ENCODE measurements at places on chromosomes 12 and 14.

DNA sequence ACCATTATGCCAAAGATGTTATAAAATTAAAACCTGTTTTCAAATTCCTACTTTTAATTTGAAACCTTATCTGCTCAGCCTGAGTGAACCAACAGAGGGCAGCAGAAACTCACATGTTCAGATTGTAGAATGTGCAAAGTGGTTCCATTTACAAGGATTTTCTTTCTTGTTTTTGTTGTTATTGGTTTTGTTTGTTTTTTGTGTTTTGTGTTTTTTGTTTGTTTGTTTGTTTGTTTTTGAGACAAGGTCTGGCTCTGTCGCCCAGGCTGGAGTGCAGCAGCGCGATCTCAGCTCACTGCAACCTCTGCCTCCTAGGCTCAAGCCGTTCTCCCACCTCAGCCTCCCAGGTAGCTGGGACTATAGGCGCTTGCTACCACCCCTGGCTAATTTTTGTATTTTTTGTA, 22.8 kb upstream of the GARIN2 start:
- no peaks in the 10 kb centered on the region for H3K27me3 ChIP-seq
- H3K4me1 ChIP-seq, result peaks cover 3% of the 10 kb centered on the region
- no peak for DNase-seq
- no peak overlapping the region for H3K27ac ChIP-seq
- H3K4me3 ChIP-seq, result no peak overlapping the region
- H3K36me3 ChIP-seq, result peaks cover 22% of the 10 kb centered on the region

GRCh38 chr12:91189516-91189915, 6.9 kb upstream of the DCN start:
- no peak overlapping the region for H3K4me3 ChIP-seq
- no peaks in the 10 kb centered on the region for H3K36me3 ChIP-seq
- H3K27me3 ChIP-seq, result peaks cover 6% of the 10 kb centered on the region
- no peaks in the 10 kb centered on the region for H3K4me1 ChIP-seq
- no peak for DNase-seq

GRCh38 chr12:47721431-47721973, 3.8 kb downstream of the ENDOU start:
- no peak overlapping the region for H3K4me3 ChIP-seq
- H3K4me1 ChIP-seq, result peaks cover 46% of the 10 kb centered on the region
- no peak overlapping the region for H3K27ac ChIP-seq
- H3K27me3 ChIP-seq, result no peaks in the 10 kb centered on the region

DNA sequence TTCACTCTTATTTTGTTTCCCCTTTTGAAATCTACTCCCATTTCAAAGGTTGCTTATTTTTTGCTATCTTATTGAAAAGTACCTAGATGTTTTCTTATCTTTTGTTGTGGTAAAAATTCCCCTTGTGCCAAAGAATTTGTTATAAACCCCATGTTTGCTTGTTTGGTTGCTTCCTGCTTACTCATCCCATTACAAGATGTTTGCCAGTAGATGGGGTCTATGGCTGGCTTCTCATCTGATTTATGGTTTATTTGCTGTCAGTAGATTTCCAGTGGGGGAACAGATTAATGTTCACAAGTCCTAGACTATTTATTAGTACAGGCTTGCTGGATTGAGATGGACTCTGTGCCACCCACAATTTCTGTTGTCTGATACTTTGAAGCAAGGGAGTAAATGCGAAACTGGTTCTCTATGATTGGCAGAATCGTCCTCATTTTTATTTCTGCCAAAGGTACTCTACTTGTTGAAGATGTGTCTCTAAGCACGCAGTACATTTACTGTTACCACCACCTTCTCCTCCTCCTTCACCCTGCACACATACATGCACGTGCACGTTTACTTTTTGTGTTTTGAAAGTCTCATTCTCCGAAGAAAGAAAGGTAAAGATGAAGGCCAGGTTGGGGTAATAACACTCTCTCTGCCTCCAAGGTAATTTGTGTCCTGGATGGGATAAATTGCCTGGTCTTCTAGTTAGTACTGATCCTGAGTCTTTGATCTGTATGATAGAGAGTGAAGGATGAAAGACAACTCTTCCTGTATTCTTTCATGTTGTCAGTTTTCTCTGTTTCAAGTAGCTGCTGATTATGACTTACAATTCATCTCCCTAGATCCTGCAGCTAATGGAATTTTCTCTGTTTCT, 117.2 kb upstream of the ATP2B1 start:
- no peaks in the 10 kb centered on the region for H3K36me3 ChIP-seq
- no peak overlapping the region for H3K27ac ChIP-seq
- H3K4me1 ChIP-seq, result peaks cover 9% of the 10 kb centered on the region
- DNase-seq, result no peak

DNA sequence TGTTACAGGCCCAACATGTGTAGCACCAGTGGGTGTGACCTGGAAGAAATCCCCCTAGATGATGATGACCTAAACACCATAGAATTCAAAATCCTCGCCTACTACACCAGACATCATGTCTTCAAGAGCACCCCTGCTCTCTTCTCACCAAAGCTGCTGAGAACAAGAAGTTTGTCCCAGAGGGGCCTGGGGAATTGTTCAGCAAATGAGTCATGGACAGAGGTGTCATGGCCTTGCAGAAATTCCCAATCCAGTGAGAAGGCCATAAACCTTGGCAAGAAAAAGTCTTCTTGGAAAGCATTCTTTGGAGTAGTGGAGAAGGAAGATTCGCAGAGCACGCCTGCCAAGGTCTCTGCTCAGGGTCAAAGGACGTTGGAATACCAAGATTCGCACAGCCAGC, 8.6 kb downstream of the BCL2L14 start:
- no peaks in the 10 kb centered on the region for H3K36me3 ChIP-seq
- no peak overlapping the region for H3K27ac ChIP-seq
- no peak for DNase-seq
- H3K4me3 ChIP-seq, result no peak overlapping the region
